Activated T-helper 17 cell treated with anti-CD3 and anti-CD28 coated beads, Interleukin-2, amount 50 U/mL, for 72 hours (primary cell): ENCODE measurements at places on chromosomes 2 and 18.

GRCh38 chr2:23794234-23794633 is 132.7 kb downstream of the ATAD2B start:
- ATAC-seq = no peak

GRCh38 chr2:144673456-144673855 is 153.5 kb upstream of the ZEB2 start:
- no peak for ATAC-seq

DNA sequence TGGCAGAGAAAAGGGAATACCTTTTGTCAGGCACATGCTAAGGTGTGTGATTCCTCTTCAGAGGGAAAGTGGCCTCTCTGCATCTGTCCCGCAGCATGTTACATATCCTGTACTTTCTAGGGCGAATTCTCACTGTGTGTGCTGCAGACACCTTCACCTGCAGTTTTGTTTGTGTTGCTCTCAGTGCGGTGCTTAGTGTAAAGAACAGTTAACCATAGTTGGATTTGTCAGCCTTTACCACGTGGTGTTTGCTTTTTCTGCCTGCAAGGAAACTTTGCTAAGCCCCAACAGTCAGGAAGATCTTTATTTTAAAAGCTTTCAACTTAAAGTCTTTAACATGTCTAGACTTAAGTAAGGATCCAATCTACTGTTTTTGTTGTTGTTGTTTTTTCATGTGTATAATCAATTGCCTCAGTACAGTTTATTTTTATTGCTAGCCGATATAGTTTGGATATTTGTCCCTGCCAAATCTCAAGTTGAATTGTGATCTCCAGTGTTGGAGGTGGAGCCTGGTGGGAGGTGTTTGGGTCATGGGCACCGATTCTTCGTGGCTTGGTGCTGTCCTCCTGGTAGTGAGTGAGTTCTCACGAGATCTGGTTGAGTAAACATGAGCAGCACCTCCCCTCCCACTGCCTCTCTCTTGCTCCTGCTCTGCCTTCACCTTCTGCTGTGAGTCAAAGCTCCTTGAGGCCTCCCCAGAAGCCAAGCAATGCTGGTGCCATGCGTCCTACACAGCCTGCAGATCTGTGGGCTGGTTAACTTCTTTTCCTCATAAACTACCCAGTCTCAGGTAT is 90.6 kb downstream of the SNTG2 start:
- peak; percentile 65 for ATAC-seq

DNA sequence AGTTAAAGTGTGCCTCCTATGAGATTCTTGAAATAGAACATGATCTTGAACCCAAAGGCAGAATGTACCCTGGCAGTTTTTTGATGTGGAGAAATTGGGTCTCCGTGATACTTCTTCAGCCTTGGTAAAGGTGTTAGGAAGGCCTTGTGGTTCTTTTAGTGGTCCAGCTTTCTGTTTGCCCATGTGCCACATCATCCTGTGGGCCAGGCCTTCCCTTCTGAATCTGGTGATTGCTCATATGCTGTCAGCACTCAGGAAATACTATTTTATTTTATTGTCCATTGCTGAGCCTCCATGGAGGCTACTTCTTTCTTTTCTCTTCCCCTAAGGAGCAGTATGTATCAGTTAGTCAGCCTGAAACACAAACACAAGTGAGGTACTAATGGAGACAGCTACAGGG is 52.9 kb downstream of the CCDC141 start:
- no peak for ATAC-seq

DNA sequence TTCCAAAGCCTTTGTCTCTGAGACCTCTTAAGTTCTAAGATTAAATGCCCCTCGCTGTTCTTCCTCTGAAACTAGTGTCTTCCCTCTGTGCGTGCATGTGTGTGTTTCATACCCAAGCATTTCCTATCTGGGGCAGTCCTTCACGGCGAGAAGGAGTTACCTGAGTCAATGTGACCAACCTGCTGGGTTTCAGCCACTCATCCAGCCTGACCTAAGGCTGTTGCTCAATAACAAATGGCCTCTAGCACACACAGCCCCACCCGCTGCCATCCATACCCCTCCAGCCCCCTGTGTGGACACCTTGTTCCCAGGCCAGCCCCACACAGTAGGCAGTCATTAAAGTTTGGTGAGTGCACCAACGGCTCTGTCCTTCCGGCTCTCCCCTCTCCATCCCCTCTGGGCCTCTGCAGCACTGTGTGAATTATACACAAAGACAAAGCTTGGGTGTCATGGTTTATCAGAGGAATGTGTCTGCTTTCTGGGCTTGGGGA is 53.8 kb upstream of the FOSL2 start:
- ATAC-seq = peak; percentile 7

- peak; percentile 20 for ATAC-seq
Observed at GRCh38 chr2:11750917-11751316, 4.5 kb downstream of the LPIN1 start.

DNA sequence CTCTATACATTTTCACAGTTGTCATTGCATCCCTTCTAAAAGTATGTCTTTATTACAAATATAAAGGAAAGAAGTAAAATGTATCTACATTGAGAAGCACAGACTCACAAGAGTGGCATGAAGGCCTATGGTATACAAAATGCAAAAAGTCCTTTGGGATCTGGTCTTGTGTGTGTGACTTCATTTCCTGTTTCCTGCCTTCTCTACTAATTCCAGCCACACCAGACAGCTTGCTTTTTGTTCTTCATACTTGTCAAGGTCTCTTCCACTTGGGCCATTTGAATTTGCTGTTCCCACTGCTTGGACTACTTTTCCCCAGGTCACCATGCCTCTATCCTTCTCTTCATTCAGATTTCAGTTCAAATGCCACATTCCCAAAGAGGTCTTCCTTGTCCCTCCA is 6.7 kb upstream of the PNO1 start:
- ATAC-seq = no peak

- no peak for ATAC-seq
Observed at GRCh38 chr2:70842401-70842800, 6.8 kb upstream of the CD207 start.

GRCh38 chr2:63522950-63523349 is 65.3 kb downstream of the WDPCP start:
- no peak for ATAC-seq

GRCh38 chr18:76838182-76838581 is 15.8 kb downstream of the ZNF236 start:
- ATAC-seq = no peak

DNA sequence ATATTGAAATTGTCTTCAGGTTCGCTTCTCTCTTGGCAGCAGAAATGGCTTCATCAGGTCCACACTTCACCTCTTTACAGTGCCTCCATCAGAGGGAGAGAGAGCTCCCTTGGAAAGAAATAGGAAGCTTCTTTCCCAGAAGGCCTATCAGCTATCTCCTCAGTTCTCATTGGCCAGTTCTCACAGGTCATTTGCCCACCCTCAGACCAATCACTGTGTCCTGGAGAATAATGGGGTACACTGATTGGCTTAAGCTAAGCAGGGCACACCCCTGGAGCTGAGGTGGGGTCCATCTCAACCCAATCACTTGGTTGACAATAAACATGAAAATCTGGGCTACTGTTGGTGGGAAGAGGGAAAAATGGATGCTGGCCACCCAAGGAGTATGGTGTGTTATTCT is 5.2 kb downstream of the GNLY start:
- no peak for ATAC-seq

GRCh38 chr18:25327584-25327983 is 24.4 kb downstream of the ZNF521 start:
- ATAC-seq = no peak

DNA sequence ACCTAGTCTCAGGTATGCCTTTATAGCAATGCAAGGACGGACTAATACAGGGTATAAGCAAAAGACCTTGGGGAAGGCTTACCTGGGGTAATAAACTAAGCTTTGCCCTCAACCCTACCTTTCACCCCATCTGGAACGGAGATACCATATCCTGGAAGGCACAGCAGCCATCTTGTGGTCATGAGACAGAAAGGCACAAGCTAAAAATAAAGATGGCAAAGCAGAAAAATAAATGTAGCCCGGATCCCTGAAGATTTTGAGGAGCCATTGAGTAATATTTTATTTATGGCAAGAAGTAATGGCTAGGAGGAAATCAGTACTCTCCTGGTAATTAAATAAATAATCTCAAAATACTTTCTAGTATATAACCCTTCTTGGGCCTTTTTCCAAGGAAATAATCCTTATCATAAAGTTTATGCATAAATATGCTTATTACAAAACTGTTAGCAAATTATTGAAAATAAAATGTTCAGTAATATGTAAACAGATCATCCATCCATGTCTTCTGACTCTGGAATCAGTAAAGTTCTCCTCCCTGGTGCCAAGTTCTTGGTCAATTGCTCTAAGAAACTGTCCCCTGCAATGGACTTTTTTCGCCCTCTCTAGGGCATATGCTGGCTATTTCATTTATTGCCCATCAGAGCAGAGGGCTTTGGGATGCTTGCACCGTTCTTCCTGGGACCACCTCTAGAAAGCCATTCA is 198.7 kb downstream of the SPP2 start:
- no peak for ATAC-seq

DNA sequence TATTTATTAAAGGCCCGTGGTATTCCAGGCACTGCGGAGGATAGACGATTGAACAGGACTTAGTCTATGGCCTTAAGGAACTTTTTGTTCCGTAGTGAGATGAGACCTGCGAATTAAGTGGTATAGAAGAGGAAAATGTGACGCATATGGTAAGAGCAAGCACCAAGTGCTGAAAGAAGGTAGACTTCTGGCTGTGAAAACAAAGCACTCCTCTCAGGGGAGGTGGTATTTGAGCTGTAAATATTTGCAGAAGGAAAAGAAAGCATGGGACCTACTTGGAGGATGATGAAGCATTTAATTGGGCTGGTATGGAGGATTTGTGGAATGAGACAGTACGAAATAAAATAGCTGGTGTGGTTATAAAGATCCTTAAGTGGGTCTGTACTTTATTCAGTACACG is 62.5 kb downstream of the GPR39 start:
- no peak for ATAC-seq

DNA sequence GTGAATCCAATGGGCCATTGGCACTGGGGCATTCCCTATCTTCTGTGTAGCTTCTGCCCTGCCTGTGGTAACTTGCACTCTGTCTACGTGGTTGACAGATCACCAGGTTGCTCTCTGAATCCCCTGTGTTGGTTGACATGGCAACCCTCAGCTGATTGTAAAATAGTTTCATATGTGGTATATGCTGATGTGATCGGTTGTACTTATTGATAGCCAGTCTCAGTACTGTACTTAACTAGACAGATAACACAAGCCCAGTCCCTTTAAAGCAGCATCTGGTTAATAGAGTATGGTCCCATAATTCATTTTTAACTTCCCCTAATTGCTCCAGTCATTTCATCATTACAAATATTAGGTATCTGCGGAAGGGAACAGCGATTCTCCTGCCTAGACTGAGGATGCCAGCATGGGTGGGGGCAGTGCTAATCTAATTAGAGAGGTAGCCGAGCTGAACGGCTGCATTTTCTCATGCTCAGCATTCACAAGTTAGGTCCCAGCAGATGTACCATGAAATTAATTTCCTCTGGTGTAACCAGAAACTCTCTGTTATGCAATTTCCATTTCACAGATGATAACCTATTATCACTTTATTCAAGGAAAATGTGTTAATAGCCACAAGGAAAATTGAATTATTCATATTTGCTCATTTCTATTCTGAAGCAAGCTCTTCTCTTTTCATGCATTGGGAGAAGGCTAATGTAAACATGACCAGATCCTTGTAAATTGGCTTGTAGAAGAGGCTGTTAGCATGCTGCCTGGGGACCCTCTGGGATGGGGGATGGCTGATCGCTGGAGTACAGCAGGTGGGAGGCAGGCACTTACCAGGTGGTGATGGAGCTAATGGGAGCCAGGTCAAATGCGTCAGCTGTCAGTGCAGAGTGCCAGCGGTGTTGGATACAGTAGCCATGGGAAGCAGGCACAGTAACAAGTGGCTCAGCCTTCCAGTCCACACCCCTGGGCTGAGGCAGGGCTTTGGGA is 608.3 kb downstream of the GALR1 start:
- ATAC-seq = no peak

DNA sequence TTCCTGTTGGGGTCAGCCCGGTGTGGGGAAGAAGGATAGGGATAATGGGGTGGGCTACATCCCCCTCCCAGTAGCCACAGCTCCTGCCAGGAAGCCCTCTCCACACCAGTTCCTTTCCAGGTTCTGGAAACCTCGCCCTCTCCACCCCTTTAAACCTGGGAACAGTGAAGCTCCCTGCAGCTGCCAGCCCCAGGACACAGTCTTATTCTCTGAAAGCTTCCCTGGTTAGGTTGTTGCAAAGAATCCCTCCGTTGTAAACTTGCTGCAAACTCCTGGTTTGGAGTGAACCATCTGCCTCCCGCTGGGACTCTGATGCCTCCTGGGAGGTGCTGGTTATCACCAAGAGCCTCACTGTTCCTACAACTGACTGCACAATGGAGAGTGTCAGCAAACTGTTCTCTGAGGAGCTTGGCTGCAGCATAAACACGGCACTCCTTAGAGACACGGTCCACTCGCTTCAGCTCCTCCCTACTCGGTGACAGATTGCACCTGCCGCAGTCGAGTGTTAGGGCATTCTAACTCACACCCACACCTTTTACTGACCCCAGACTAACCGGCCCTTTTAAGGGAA is 261.8 kb upstream of the RAB6C start:
- ATAC-seq = no peak

DNA sequence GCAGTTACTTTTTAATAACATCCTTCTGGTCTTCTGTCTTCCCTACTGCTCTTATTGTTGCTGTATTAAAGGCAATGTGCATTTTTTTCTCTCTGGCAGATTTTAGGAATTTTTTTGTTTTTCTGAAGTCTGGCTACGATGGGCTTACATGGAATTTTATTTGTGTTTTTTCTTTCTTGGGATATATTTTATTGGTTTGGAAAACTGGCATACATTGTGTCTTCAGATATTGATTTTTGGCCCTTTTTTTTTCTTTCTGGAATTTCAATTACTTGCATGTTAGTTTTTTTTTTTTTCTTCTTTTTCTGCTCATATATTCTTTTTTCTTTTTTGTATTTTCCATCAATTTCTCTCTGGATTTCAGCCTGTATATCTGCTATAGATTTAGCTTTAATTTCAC is 442.1 kb upstream of the TRIB2 start:
- ATAC-seq = no peak
